Neural crest cell (in vitro differentiated cells): ENCODE measurements at places on chromosomes 5 and 9.

GRCh38 chr5:129465776-129466344, 5.8 kb downstream of the ADAMTS19 start:
- no peak for DNase-seq

GRCh38 chr5:112210430-112211005, 208.6 kb downstream of the EPB41L4A start:
- peak; percentile 34 for DNase-seq

- DNase-seq: no peak
These were observed 283.6 kb downstream of the EBF1 start for GRCh38 chr5:158816011-158816696.

- DNase-seq: no peak
These were observed 74.0 kb downstream of the PRR16 start for GRCh38 chr5:120538149-120538548.

DNA sequence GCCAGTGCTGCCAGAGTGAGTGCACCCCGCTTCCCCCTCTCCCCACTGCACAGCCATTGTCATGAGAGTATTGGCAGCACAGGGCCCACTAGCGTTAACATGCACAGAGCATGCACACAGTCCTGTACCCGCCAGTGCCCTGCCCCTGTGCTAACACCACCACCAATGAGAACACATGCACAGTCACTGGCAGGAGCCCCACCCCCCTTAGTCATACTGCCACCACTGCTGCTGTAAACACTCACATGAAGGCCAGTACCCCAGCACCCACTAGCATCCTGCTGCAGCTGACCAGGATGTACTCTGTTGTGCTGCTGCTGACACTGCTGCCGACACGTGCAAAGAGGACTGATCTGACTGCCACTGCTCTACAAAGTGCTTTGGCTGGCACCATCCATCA, 19.5 kb upstream of the RANBP6 start:
- no peak for DNase-seq

DNA sequence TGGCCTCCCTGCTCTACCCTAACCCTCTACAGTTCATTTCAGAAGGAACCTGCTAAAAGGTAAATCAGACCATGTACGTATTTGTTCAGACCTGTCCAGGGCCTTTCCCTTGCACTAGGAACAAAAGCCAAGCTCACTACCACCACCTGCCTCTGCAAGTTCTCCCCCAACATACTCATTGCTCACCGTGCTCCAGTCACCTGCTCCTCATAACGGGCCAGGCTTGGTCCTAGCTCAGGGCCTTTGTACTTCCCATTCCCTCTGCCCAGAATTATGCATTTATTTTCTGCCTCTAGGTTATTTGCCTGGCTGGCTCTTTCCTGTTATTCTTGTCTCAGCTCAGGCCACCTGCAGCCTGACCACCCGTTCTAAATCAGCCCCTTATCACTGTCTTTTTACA, 4.8 kb upstream of the FGF1 start:
- no peak for DNase-seq

- no peak for DNase-seq
These were observed 11.7 kb upstream of the ESM1 start for GRCh38 chr5:54997081-54997480.

DNA sequence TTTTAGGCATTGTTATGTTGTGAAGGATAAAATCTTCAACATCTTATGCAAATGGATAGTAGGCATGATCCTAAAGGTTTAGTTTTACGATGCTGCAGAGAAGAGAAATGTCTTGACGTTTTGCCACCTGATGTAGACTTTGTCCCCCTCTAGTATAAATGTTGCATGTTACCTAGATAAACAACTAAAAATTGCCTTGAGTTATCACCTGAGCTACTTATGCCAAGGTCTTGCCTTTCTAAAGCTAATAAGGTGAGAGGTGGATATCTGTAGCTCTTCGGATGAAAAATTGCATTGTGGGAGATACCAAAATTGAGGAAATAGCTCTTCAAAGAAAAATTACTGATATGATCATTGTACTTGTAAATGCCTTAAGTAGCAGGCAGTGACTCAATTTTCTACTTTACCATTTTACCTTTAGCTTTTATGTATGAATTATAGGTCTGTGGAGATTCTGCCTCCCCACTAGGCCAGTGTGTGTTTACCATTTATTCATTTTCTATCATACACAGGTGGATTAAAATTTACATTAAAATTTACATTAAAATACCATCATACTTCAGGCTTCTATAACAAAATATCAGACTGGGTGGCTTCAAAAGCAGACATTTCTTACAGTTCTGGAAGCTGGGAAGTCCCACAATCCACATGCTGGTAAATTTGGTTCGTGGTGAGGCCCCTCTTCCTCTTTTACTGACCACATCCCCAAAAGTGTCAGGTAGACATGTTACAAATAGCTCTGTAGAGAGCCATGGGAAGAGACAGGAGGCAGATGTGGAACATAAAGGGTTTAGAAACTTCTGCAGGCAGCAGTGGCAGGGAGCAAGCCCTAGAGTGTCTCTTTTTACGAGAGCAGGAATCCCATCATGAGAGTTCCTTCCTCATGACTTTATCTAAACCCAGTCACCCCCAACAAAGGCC, 100.7 kb upstream of the ERBIN start:
- no peak for DNase-seq

- no peak for DNase-seq
These were observed 904.3 kb upstream of the DMAC1 start for GRCh38 chr9:8703904-8704303.

DNA sequence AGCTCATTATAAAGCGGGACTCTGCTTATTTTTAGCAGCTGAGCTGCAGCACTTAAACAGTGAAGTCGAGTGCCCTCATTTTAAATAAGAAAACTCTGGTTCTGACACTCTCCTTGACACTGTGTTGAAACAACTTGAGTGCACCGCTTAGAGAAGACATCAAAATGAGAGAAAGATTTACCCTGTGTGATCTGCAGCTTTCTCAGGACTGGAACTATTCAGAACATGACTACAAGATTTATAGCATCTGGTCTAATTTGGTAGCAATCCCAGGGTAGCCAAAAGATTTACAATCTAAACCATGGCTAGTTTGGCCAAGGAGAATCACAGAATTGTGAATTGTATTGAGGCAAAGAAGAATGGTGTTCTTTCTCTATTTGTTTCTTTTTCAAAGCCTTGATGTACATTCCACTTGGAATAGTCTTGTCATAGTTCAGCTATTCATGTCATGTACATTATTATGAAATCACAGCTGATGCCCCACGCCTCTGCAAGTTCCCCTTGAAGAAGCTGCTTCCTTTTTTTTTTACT, 38.7 kb downstream of the PLEKHG4B start:
- DNase-seq: no peak

DNA sequence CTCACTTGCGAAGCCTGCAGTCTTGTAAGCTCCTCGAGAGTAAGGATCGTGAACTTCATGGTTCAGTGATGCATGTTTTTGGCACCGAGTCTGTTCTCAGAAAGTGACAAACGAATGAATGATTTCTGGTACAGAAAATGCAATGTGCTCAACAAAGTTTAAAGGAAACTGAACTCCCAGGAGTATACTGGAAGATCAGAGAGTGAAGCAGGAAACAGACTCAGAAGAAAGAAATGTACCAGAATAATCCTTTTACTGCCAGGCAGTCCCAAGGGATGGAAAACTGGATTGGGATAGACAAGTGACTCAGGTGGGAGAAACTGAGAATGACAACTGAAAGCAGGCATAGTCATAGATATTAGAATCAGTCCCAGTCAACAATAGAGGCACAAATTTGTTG, 420.6 kb downstream of the CTNND2 start:
- no peak for DNase-seq

- DNase-seq: peak; percentile 27
These were observed 933.6 kb downstream of the CDH12 start for GRCh38 chr5:21919414-21920022.

DNA sequence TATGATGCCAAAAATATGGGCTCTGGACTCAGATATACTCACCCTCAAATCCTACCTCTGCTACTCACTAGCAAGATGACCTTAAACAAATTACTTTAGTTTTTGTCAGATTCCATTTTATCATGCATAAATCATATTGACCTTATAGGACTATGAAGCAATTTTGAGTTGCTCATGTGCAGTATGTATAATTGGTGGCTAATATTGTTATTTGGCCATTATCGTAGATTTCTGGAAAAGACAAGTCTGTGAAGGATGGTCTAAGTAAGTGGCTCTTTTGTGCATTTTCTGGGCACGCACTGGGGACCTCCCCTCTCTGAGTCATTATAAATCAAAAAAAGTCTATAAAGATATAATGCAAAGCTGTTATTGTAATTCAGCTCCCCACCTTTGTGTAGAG, 393.0 kb downstream of the FGF10 start:
- DNase-seq: no peak

GRCh38 chr9:134565316-134565915, 76.2 kb upstream of the COL5A1 start:
- DNase-seq: no peak

DNA sequence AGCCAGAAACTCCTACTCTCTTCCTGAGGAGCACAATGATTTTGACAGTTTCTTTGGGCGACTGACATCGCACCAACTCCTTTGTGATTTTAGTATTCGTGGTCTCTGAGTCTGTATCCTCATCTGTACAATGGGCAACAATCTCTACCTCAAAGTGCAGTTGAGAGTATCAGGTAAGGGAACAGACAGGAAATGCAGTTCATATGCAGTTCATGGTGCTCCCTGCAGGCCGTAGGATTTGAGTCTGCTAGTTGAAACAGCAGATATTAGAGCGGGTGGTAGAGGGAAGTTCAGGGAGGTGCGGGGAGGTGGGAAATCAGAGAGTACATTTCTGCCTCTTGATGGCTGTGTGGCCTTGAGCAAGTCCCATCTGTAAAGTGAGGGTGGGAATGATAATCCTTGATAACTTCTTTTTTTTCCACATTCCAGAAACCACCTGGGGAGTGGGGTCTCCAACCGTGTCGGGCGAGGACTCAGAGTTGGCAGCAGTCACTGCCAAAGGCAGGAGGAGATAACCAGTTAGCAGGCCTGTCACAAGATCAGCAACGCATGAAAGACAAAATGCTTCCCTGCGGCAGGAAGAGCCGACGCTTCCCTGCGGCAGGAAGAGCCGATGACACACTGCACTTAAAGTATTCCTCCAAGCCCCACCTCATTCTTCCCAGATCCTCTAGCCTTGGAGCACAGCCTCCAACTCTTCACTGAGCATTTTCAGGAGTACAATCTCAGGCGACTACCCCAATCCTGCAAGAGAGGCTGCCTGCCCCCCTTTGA, 6.0 kb upstream of the NEK6 start:
- DNase-seq: no peak

GRCh38 chr5:139342423-139342723, 719 bp downstream of the PAIP2 start:
- DNase-seq: no peak

DNA sequence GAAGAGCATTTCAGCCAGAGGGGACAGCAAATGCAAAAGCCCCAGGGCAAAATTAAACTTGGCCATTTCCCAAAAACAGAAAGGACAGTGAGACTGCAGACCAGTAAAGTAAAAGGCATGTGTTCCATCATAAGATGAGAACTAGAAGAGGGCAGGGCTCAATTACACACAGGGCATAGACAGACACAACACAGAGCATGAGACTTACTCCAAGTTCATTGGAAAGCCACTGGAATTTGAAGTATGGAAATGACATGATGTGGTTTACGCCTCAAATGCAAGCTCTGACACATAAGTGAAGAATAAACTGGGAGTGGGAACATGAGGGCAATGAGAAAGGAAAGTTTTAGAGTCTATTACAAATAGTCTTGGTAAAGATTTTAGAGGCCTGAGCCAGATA, 446.6 kb upstream of the GRIA1 start:
- DNase-seq: no peak

DNA sequence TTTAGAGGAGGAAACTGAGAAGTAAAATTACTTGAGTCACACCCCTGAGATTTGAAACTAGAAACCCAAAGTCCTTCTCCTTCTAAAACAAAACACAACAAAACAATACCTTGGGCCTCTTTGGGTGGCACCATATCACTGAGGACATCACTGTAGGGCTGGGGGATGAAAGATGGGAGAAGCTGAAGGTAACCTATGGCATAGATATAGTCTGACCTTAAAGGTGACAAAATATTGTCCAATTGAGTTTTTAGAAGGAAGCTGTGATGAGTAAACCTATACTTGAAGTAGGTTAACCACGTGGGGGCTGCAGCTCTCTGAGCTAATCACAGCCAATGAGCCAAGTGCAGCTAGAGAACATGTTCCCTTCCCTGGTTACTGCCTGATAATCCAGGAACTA, 167.4 kb upstream of the CD180 start:
- no peak for DNase-seq

DNA sequence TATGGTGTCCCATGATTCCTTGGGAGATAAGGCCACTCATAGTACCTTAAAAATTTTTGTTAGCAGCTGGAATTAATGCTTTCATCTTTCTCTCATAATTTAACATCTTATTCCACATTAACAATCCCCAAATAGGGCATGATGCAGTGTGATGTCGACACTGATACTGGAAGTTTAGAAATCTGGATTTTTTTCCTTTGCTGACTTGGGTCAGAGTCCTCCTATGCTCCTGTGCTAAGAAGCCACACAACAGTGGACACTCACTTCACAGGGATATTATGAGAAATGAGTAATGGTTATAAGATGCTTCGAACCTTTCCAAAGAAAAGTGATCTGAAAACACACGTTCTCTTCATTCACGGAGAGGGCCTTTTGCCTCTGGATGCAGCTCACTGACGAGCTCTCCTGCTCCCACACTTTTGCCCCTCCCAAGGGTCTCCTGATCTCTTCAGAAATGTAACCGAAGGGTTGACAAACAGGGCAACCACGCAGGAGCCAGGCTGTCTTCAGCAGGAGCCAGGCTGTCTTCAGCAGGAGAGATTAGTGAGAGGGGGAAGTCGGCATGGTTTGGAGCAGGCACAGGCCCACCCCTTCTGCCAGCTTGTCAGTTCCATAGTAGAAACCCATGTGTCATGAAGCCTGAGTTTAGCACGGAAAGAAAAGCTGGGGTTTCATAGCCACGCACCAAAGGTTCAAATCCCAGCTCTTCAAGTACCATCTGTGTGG, 247.8 kb downstream of the AOPEP start:
- DNase-seq: no peak
